ENCODE measurements at places on chromosomes 13 and 19. TPM values are rescaled to one million over a fixed set of nuclear protein-coding genes. Genes with fewer than 3 reads are reported as not detected.

The A1BG gene
- 18.2 TPM for total RNA-seq

The C5AR2 gene
- not detected for total RNA-seq

The IL17D gene
- 2.7 TPM for total RNA-seq

The ALDH16A1 gene
- 22.6 TPM for total RNA-seq

The MED4 gene
- total RNA-seq: 51.7 TPM

The ZNF837 gene
- 1.3 TPM for total RNA-seq

The C1QTNF9B gene
- not detected for total RNA-seq

The CC2D1A gene
- 40.9 TPM for total RNA-seq

The LENG9 gene
- total RNA-seq: 4.3 TPM

The ZNF667 gene
- total RNA-seq: 7.8 TPM

The POMP gene
- total RNA-seq: 185 TPM

The APOE gene
- 9.4 TPM for total RNA-seq

The BEST2 gene
- 0.13 TPM for total RNA-seq
